Stimulated activated CD4-positive, alpha-beta T cell treated with anti-CD3 and anti-CD28 coated beads, Interleukin-12 subunit alpha, Interleukin-12 subunit beta, amount 100 ng/mL, for 48 hours (primary cell): ENCODE measurements at places on chromosomes 4 and X.

- DNase-seq = no peak
These were observed 135.2 kb upstream of the RASGEF1B start for GRCh38 chr4:81606801-81607501.

DNA sequence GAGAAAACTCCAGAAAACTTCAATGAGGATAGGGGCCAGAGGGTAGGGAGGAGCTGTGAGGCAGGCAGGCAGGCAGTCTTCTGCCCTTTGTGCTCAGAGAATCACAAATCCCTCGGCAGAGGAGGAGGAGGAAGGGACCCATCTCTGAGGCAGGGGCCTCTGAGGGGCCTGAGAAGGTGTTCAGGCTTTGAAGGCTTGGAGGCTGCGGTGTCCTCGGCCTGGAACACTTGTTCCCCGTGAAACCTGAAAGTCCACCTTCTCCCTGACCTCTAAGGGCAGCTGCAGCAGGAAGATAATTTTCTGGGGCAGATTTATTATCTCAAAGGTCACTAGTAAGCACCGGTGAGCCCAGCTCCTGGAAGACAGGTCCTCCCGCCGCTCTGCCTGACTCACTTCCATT, 200.3 kb upstream of the BCOR start:
- no peak for DNase-seq

DNA sequence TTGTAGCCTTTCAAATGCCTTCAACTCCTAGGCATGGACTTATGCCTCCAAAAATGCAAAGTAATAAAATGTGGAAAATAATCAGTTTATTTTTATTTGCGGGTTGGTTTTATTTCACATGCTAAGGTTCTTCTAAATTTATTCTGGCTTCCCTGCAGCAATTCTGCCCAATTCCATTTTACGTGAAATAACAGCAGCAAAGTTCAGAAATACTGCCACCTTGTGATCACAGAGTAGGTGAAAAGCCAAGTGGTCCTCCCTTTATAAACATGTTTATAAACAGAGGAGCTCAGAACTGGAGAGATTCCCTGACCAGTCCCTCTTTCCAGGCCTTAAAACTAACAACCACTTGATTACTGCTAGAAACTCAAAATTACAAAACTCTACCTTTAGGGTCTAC, 14.7 kb upstream of the DCHS2 start:
- no peak for DNase-seq

- no peak for DNase-seq
These were observed 155.7 kb downstream of the SNCA start for GRCh38 chr4:89681219-89681618.
